Urinary bladder (tissue), 4 donors: ENCODE measurements at places on chromosomes 1 and 21.

DNA sequence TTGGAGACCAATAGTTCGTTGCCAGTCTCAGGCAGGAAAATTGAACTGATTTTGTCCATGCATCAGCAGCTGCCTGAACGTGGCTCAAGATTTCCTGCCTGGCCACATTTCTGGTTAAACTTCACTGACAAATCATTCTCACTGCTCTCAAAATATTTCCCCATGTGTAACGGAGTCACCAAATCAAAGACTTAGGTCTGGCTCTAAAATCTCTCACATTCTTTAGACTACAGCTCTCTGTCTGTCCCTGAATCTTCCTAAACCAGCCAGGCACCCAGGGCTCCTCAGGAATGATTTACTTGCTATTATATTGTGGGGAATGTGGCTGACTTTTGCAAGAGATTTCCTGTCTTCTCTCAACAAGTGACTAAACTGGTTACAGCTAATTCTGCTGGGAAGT is 49.2 kb upstream of the GJA8 start:
- no peak for DNase-seq

GRCh38 chr1:204924013-204924759 is 53.5 kb downstream of the NFASC start:
- no peak for DNase-seq

GRCh38 chr1:208234721-208235120 is 9.5 kb downstream of the PLXNA2 start:
- no peak for DNase-seq

DNA sequence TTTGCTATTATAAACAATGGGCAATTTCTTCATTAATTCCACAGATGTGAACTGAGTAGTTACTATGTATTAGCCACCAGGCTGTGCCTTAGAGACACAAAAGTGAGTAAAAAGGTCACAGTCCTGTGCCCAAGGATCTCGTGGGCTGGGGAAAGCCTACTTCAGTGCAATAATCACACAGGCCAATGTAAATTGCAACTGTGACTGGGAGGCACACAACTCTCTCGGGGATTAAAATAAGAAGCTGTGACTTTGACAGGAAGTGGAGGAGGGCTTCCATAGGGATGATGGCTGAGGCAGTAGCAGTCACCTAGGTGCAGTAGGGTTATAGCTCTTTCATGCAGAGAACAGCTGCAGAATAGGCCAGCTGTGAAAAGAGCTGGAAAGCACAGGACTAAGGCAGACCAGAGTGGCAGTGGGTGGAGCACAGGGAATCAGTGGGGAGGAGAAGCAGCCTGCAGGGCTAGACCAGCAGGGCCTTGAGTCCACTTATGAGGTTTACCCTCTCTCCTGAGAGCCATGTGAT is 121.9 kb downstream of the MAB21L3 start:
- no peak for DNase-seq

DNA sequence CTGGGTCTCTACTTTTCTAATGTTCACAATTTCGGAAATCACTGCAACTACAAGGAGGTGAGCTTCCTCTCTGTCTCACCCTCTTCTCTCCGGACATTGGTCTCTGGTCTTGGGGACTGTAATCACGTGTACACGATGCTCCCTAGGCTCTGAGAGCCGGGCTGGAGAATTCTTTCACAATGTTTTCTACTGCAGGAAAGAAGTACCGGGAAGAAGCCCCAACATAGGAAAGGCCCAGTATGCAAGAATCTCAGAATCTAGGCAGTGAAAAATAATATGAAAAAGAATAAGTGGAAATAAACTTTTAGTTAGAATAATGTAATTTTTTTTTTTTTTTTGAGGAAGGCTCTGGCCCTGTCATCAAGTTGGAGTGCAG is 13.5 kb upstream of the HJV start:
- DNase-seq = no peak
